Daoy (cell line): ENCODE measurements at places on chromosomes 5 and 9.

- DNase-seq, result no peak
Observed at GRCh38 chr5:83644301-83644700, 76.4 kb downstream of the HAPLN1 start.

GRCh38 chr5:115243412-115243811 lies 19.3 kb downstream of the PGGT1B start:
- no peak for DNase-seq

- no peak for DNase-seq
Observed at GRCh38 chr9:14497476-14497875, 183.5 kb upstream of the NFIB start.

- peak; percentile 16 for DNase-seq
Observed at GRCh38 chr5:65790371-65791163, 68.6 kb downstream of the NLN start.

GRCh38 chr5:55456216-55456895 lies 78.4 kb downstream of the PLPP1 start:
- DNase-seq, result peak; percentile 11

- DNase-seq, result no peak
Observed at GRCh38 chr9:68997666-68998065, 16.2 kb downstream of the PRKACG start.

DNA sequence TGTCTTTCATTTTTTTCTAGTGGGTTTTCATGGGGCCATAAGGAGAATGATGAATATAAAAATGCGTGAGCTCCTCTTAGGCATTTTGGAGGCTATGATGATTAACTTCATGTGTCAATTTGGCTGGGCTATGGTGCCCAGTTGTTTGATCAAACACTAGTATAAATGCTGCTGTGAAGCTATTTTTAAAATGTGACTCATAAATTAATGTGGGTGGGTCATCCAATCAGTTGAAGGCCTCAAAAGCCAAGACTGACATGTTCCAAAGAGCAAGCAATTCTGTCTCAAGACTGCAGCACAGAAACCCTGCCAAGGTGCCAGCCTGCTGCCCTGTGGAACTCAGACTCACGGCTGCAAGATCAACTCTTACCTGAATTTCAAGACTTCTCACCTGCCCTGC lies 24.4 kb upstream of the ICE1 start:
- DNase-seq, result no peak

GRCh38 chr5:87392170-87392569 lies 20.6 kb downstream of the CCNH start:
- no peak for DNase-seq
